MCF 10A (cell line): ENCODE measurements at places on chromosomes 6 and 20. TPM values are rescaled to one million over a fixed set of nuclear protein-coding genes. Genes with fewer than 3 reads are reported as not detected.

DNA sequence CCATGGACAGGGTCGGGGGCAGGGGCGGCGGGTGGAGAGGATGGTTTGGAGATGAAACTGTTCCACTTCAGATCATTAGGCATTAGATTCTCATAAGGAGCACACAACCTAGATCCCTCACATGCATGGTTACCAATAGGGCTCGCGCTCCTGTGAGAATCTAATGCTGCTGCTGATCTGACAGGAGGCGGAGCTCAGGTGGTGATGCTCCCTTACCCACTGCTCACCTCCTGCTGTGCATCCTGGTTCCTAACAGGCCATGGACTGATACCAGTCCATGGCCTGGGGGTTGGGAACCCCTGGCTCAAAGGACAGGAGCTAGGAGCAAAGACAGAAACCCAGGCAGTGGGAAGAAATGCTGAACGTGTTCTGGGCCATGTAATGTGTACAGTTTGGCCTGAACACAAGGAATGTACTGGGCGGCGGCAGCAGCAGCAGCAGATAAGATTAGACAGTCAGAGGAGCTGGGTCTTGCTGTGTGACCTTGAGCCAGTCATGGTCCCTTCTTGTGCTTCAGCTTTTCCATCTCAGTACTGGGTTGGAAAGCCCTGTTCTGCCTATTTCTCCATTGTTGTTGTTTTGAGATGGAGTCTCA, 4.7 kb upstream of the SPAG4 start:
- no peaks in the 10 kb centered on the region for H3K27me3 ChIP-seq
- no peak for DNase-seq
- H3K27ac ChIP-seq = no peak overlapping the region
- H3K36me3 ChIP-seq = no peaks in the 10 kb centered on the region
- no peaks in the 10 kb centered on the region for H3K4me1 ChIP-seq

DNA sequence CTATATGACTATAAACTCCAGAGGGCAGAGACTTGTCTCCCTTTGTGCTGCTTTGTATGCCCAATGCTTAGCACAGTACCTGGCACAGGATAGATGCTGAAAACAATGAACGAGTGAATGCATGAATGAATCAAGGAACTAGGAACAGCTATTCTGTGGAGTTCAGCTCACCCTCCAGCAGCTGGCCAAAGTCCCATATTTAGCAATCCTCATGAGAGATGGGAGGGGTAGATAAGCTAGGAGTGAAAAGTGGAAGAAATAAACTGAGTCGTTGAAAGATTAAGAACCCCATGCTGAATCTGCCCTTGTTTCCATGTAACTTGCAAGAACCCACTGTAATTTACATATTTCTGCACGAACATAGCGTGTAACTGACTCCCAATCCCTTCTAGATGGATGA, 106.5 kb downstream of the MAFB start:
- no peaks in the 10 kb centered on the region for H3K27me3 ChIP-seq
- H3K27ac ChIP-seq = no peak overlapping the region
- no peaks in the 10 kb centered on the region for H3K36me3 ChIP-seq
- H3K4me3 ChIP-seq = no peak overlapping the region
- peaks cover 17% of the 10 kb centered on the region for H3K4me1 ChIP-seq

GRCh38 chr20:44954211-44954610, 6.0 kb downstream of the TOMM34 start:
- DNase-seq = no peak
- no peak overlapping the region for H3K27ac ChIP-seq
- peaks cover 86% of the 10 kb centered on the region for H3K36me3 ChIP-seq
- H3K4me1 ChIP-seq = peaks cover 24% of the 10 kb centered on the region
- H3K27me3 ChIP-seq = no peaks in the 10 kb centered on the region
- no peak overlapping the region for H3K4me3 ChIP-seq

DNA sequence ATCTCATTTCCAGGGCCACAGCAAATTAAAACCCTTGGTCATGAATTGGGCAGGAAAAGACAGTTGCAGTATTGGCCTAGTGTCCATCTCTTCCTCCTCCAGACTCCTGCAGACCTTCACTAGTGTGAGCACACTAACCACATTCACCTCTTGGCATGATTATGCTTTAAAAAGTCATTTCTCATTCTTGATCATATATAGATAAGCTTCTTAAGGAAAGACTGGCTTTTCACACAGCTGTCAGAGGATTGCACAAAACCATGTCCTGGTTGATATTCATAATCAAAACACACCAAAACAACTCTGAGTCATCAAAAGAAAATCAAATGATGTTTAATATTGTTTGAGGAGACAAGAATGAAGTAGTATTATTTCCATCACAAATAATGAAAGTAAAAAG, 52.1 kb downstream of the TMEM200A start:
- no peak overlapping the region for H3K4me3 ChIP-seq
- H3K27me3 ChIP-seq = peaks cover 9% of the 10 kb centered on the region
- H3K36me3 ChIP-seq = no peaks in the 10 kb centered on the region
- DNase-seq = peak; percentile 16
- peaks cover 7% of the 10 kb centered on the region for H3K4me1 ChIP-seq

GRCh38 chr6:160791459-160791858, 89.4 kb downstream of the PLG start:
- no peak overlapping the region for H3K4me3 ChIP-seq
- peak overlapping the region; percentile 73 for H3K27ac ChIP-seq
- peaks cover 23% of the 10 kb centered on the region for H3K4me1 ChIP-seq
- H3K27me3 ChIP-seq = no peaks in the 10 kb centered on the region
- no peaks in the 10 kb centered on the region for H3K36me3 ChIP-seq

GRCh38 chr6:163705923-163706322, 291.4 kb downstream of the QKI start:
- no peaks in the 10 kb centered on the region for H3K36me3 ChIP-seq
- no peak for DNase-seq
- H3K4me1 ChIP-seq = peaks cover 14% of the 10 kb centered on the region
- H3K4me3 ChIP-seq = no peak overlapping the region
- H3K27ac ChIP-seq = no peak overlapping the region
- H3K27me3 ChIP-seq = no peaks in the 10 kb centered on the region

PKIB gene
- total RNA-seq = 3.1 and 6.0 TPM in 2 replicates

GRCh38 chr6:143050509-143050908, 10.2 kb upstream of the AIG1 start:
- H3K27ac ChIP-seq = no peak overlapping the region
- no peak for DNase-seq
- no peaks in the 10 kb centered on the region for H3K36me3 ChIP-seq
- H3K4me1 ChIP-seq = no peaks in the 10 kb centered on the region

DNA sequence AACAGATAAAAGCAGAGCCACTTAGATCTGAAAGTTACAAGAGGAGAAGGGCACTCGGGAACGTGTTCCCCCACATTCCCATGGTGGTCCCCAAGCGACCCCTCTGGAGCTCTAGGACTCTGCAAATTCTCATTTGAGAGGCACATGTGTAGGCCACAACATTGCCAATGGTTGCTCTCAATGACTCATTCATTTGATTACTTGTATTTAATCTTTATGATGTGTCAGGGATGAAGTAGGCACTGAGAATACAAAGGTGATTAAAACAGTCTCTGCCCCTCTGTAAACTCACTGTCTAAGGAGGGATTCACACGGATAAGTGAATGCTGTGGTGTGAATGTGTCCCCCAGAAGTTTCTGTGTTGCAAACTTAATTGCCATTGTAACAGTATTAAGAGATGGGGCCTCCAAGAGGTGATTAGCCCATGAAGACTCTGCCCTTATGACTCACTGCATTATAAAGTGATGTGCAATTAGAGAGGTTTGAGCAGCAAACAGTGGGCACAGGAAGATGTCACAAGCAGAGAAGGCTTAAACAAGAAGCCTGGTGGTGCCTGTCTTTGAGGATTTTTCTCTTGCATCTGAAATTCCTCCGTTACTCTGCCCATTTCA, 34.0 kb upstream of the TRAM2 start:
- DNase-seq = peak; percentile 21
- H3K27ac ChIP-seq = no peak overlapping the region
- no peak overlapping the region for H3K4me3 ChIP-seq
- no peaks in the 10 kb centered on the region for H3K27me3 ChIP-seq
- peaks cover 6% of the 10 kb centered on the region for H3K4me1 ChIP-seq
- no peaks in the 10 kb centered on the region for H3K36me3 ChIP-seq

GSTA2 gene
- total RNA-seq = not detected in 2 replicates

MACROD2 gene
- total RNA-seq = 2.3 and 3.1 TPM in 2 replicates

BFSP1 gene
- 3.5 and 3.9 TPM in 2 replicates for total RNA-seq

- no peak overlapping the region for H3K4me3 ChIP-seq
- no peaks in the 10 kb centered on the region for H3K36me3 ChIP-seq
- no peak overlapping the region for H3K27ac ChIP-seq
Measured at GRCh38 chr6:52388790-52389189, 26.8 kb downstream of the PAQR8 start.

GRCh38 chr6:6674872-6675271, 86.4 kb downstream of the LY86 start:
- H3K4me3 ChIP-seq = no peak overlapping the region
- no peaks in the 10 kb centered on the region for H3K27me3 ChIP-seq
- H3K4me1 ChIP-seq = peaks cover 23% of the 10 kb centered on the region
- DNase-seq = no peak

CCND3 gene
- total RNA-seq = 52.5 and 75.8 TPM in 2 replicates

DNA sequence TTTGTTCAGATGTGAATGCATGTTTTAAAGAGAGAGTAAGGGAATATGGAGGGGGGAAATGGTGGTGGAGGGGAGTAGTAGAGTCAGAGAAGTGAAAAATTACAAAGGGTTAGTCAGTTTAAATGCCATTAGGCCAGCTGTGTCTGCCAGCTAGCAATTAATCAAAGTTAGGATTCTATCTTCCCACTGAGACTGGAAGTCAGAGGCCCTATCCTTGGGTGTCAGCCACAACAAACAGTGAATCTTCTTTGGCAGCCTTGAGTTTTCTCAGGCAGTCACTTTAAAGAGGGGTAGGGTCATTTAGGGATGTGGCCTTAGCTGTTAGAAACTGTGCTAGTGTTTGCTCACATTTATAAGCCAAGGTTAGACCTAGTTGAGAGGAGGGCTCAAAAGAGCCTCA, 120.5 kb upstream of the BTBD3 start:
- no peak for DNase-seq
- H3K4me1 ChIP-seq = peaks cover 14% of the 10 kb centered on the region
- H3K4me3 ChIP-seq = no peak overlapping the region
- no peaks in the 10 kb centered on the region for H3K27me3 ChIP-seq

GRCh38 chr6:27296106-27296783, 15.8 kb downstream of the POM121L2 start:
- H3K27ac ChIP-seq = no peak overlapping the region
- H3K4me1 ChIP-seq = peaks cover 28% of the 10 kb centered on the region
- peaks cover 15% of the 10 kb centered on the region for H3K36me3 ChIP-seq
- H3K27me3 ChIP-seq = no peaks in the 10 kb centered on the region
